Vagina (tissue), 2 donors: ENCODE measurements at places on chromosomes 6 and 20.

DNA sequence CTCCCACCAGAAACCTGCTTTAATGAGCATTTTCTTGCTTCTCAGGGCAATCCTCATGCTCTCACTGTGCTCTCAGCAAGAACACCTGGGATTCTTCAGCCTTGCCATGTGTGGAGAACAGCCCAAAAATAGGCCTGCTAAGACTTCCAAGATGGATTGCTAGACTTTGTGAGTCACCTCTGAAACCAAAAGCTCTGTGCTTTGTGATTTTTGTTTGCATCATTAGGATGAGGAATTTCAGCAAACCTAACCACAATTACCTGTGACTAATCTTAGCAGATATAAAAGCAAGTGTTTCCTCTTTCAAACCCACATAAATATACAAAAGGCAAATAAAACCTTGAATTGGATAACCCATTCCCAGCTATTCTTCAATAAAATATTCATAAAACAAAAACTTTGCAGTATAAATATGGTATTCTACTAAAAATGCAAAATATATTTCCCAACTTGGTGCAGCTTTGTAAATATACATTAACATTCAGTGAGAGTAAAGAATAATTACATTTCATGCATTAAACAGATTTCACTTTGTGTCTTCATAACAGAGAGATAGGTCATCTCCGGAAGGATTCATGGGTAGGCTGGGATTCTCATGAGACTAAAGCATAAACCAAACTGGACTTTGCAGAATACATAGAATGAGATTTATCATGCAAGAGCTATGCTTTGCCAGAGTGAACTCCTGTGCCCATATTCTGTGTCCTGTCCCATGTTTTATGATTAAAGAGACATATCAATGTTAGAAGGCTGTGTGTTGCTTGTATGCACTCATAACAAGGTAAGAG, 33.5 kb downstream of the TPBG start:
- no peak for DNase-seq

- no peak for DNase-seq
Observed at GRCh38 chr20:25669826-25670422, 26.7 kb downstream of the ZNF337 start.

- DNase-seq = no peak
Observed at GRCh38 chr6:124355146-124355545, 551.5 kb downstream of the NKAIN2 start.

- no peak for DNase-seq
Observed at GRCh38 chr6:89272596-89272995, 42.5 kb downstream of the GABRR2 start.

GRCh38 chr6:53441035-53441493, 92.3 kb upstream of the ELOVL5 start:
- DNase-seq = no peak

GRCh38 chr6:107800564-107801164, 23.4 kb downstream of the SCML4 start:
- DNase-seq = no peak

- DNase-seq = no peak
Observed at GRCh38 chr6:107154801-107155160, 39.5 kb upstream of the BEND3 start.

GRCh38 chr20:6381887-6382286, 259.1 kb upstream of the FERMT1 start:
- no peak for DNase-seq

GRCh38 chr20:45433316-45433715, 17.4 kb downstream of the PIGT start:
- no peak for DNase-seq

GRCh38 chr6:12869816-12870432, 153.4 kb downstream of the PHACTR1 start:
- no peak for DNase-seq

GRCh38 chr6:121356575-121356974, 22.3 kb upstream of the TBC1D32 start:
- DNase-seq = no peak

DNA sequence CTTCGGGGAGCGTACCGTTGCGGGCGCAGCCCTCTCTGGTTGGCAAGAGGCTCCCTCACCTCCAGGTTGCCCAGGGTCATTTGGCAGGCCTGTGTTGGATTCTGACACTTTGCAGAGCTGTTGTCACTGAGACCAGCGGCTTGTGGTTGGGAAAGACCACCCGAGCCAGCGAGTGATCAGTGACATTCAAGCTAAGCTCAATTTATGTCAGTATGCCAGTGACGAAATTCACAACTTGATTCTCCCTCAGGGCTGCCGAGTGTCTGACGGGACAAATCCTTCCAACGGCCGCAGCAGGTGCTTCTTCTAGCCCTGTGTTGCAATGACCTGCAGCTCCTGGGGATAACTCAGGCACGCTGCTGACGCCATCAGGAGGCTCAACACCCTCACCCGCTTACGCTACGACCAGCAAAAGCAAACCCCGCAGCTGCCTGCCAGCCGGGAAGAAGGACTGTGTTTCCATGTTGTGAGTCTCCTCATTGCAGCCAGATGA, 16.9 kb upstream of the SLC22A2 start:
- DNase-seq = no peak

- DNase-seq = no peak
Observed at GRCh38 chr6:108585921-108586536, 25.3 kb downstream of the FOXO3 start.

DNA sequence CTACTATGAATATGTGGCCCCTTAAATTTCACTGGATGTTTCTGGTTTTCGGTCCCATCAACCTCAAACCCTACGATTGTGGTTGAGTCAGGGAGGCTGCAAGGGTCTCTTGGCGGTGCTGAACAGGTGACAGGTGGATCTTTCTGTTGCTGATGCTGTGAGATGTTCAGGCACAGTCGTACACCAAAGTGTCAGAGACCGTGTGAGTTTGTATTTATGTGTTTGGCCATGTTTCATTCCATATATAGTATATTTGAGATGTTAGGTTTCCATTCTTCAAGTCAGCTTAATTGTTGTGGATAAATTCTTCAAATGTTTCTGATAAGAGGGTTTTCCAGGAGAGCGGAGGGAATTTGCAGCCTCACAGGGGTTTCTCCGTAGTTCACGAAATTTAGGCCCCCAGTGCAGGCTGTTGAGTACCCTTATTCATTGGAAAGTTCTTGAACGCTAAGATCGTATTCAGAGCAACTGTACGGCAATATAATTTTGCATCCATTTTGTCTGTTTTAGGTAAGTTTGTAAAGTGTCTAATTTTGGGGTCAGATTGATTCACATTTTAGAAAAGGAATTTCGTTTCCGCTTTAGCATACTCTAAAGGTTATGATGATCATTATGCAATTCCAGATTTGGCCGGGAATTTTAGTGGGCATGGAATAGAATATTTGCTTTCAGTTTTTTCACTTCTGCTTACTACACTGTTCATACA, 1.2 kb downstream of the TAB2 start:
- DNase-seq = no peak

- no peak for DNase-seq
Observed at GRCh38 chr6:37491171-37491829, 8.4 kb downstream of the CCDC167 start.
